Erythroblast (primary cell): ENCODE measurements at places on chromosomes 16 and 17.

DNA sequence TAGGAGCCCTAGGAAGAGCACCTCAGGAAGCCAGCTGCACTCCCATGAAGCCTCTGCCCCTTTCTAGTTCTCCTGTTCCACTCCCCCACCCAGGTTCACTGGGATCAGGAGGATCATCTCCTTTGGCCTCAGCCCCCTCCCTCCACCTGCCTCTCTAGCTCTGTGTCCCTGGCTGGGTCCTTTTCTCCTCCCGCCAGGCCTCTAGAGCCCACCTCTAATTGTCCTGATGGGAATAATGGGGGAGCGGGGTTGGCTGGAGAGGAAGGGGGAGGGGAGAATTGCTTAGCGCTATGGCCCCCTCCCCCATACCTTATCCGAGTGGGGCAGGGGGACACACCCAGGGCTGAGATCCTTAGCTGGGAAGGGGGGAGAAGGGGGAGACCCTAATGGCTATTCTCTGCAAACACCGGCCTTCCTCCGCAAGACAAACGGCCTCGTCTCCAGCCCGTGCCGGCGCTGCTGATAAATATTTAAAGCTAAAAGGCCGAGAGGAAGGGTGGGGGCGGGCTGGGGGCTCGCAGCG, 997 bp downstream of the HOXB7 start:
- no peak for DNase-seq

DNA sequence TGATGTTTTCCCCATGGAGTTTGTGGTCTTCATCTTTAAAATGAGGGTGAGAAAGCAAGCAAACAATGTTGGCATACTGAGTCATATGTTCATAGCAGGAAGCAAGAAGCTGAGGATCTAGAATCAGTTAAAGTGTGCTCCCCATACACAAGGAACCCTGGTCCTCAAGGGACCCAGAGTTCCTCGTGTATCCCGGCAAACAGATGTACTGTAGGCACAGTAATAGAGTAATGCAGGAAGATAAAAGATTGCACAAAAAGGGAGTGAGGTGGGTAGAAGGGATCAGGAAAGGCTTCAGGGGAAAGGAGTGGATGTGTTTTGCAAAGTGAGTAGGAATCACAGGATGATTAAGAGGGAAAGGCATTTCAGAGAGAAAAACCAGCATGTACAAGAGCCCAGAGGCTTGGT, 412.3 kb upstream of the CDH11 start:
- no peak for DNase-seq

GRCh38 chr17:76467809-76468633, 618 bp downstream of the AANAT start:
- DNase-seq: no peak

- no peak for DNase-seq
Measured at GRCh38 chr17:1829216-1829591, 498 bp downstream of the SMYD4 start.

GRCh38 chr17:80791758-80792284, 199.8 kb upstream of the CHMP6 start:
- no peak for DNase-seq

DNA sequence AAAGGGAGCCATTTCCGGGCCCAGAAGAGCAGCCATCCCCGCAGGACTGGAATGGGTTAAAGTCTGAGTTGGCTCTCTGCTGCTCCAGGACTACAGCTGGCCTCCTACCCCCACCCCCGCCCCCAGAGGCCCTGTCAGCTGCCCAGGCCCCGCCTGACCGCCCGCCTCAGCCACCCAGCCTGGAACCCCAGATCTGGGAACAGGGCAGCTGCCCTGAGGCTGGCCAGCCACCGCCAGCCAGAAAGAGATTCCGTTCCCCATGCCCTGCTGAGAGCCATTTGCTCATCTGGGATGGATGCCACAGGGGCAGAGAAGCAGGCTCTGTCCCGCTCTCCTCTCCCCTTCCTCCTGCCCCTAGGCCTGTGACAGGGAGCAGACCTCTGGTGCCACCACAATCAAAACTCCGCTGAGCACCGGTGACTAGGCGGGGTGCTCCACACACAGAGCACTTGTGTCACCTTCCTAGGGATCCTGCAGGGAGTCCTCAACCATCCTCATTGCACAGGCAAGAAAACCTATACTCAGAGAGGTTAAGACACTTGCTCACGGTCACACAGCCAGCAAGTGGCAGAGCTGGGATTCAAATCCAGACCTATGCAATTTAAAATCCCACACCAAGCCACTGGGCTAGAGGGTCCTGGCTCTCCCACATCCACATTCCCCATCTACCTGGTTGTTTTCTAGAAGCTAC, 44.1 kb downstream of the ZNF423 start:
- DNase-seq: no peak

- peak; percentile 7 for DNase-seq
Measured at GRCh38 chr16:50360779-50361178, 8.0 kb downstream of the BRD7 start.

- peak; percentile 21 for DNase-seq
Measured at GRCh38 chr16:6016530-6017184, 919.1 kb upstream of the EEF2KMT start.

- DNase-seq: no peak
Measured at GRCh38 chr17:50169881-50170459, 4.2 kb downstream of the SGCA start.

DNA sequence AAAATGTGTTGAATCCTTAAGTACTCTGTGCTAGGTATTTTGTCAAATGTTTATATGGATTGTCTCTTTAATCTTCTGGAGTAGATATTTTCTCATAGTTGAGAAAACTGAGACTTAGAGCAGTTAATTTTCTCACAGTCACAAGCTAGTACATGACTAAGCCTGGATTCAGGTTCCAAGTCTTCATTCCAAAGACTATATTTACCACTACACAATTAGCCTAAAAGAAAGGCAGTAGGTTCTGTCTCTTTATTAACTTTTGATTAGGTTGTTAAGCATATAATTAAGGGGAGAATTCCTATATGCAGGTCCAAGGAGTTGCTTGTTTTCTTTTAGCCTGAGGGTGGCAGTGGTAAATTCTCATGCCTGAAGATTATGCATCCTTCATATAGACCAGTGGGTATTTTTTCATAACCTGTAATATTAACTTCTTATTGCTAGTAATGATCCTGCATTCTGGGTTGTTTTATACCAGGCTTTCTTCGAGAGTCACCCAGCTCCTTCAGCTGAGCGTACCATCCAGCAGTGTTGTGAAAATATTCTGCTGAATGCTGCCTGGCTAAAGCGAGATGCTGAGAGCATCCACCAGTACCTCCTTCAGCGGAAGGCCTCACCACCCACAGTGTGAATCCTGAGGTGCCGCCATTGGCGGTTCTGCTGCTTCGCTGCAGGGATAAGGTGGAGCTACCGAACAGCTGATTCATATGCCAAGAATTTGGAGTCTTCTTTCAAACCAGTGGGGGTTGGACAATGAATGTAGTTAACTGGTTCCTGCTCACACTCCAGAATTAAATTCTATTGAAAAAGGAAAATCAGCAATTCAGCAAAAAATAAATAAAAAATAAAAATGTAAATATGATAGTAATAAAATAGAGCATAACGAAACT, 28.2 kb upstream of the KPNB1 start:
- DNase-seq: no peak
